Ureter (tissue), 1 donor: ENCODE measurements at places on chromosomes 3 and 15. TPM values are rescaled to one million over a fixed set of nuclear protein-coding genes. Genes with fewer than 3 reads are reported as not detected.

DNA sequence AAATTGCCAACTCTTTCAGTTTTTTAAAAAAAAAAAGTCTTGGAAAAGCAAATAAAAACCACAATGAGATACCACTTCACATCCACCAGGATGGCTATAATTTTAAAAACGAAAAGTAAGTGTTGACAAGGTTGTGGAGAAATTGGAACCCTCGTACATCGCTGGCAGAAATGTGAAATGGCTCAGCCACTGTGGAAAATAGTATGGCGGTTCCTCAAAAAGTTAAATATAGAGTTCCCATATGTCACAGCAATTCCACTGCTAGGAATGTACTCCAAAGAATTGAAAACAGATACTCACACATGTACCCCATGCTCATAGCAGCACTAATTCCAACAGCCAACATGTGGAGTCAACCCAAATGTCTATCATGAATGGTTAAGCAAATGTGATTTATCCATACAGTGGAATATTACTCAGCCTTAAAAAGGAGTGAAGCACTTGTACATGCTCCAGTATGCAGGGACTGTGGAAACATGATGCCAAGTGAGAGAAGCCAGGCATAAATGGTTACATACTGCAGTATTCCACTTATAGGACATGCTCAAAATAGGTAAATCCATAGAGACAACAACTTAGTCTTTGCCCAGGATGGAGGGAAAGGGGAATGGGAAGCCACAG lies 73.8 kb upstream of the PCSK6 start:
- DNase-seq: peak; percentile 5

CCDC191 gene
- 16.0 TPM for total RNA-seq

GRCh38 chr3:130516645-130517512 lies at the start of gene COL6A6:
Gene COL6A6, plus strand, starts transcription at chr3:130517177. Its CDS starts 43,188 bp downstream, at chr3:130560365.
- no peak for DNase-seq

GRCh38 chr3:44954304-44954703 lies 21.7 kb downstream of the ZDHHC3 start:
- DNase-seq: no peak

DNA sequence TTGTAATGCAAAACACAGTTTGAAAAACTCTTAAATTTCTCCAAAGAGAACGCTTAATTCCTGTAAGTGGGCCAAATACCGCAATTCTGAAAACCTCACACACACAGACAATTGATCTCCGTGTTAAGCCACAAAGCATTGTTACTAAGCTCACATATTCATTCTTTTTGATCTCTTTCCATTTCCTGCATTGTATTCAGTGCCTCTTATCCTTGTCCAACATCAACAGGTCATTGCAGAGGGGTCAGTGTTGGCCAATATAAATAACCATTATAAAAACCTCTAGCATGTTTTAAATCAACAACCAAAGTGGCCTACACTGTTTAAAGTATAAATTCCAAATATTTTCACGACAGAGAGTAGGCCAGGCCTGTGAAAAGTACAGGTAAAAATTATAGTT lies 171.1 kb downstream of the PDZRN3 start:
- DNase-seq: no peak

DNA sequence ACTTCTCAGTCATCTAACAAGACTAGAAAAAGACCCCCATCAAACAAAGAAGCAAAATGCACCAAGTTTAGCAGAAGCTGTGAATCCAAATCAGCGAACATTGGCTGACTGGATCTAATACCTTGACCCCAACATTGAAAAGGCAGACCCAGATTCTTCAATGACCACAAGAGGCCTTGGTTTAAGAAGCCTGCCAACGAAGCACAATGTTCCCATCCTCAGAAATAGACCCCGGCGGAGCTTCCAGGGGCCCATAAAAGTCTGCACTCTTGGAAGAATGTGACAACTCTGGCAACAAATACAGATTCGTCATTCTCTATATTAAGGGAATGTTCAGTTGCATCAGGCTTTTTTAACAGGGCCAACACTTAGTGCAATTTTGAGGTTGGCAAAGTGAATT lies 112.8 kb upstream of the BCL6 start:
- DNase-seq: no peak

GRCh38 chr3:197512691-197513571 lies 42.8 kb downstream of the BDH1 start:
- DNase-seq: no peak

COL6A5 gene
- total RNA-seq: not detected

- no peak for DNase-seq
Observed at GRCh38 chr3:9247361-9247940, 2.0 kb downstream of the SRGAP3 start.

RSL24D1 gene
- 62.2 TPM for total RNA-seq

DNA sequence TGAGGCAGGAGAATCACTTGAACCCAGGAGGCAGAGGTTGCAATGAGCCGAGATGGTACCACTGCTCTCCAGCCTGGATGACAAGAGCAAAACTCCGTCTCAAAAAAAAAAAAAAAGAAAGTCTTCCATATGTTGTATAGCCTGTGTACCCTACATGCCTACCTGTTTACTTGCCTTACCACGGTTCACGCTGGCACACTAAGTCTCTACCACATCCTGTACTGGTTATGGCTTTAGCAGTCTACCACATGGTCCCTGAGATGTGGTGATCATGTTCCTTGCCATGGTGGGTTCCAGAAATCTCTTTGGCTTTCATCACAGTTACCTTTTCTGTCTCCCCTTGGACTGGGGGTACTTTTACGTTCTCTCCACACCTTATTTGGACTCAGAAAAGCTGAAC lies 63.8 kb upstream of the TBC1D5 start:
- no peak for DNase-seq

GRCh38 chr3:169771497-169772304 lies 1.5 kb upstream of the MYNN start:
- DNase-seq: peak; percentile 64

GRCh38 chr3:63864965-63865327 lies 1.3 kb downstream of the ATXN7 start:
- no peak for DNase-seq

GRCh38 chr15:82371656-82372055 lies 22.4 kb upstream of the GOLGA6L10 start:
- no peak for DNase-seq

NCEH1 gene
- 20.7 TPM for total RNA-seq

SELENOS gene
- total RNA-seq: 49.1 TPM

GRCh38 chr3:103195216-103195615 lies 760.4 kb downstream of the ZPLD1 start:
- no peak for DNase-seq

DNA sequence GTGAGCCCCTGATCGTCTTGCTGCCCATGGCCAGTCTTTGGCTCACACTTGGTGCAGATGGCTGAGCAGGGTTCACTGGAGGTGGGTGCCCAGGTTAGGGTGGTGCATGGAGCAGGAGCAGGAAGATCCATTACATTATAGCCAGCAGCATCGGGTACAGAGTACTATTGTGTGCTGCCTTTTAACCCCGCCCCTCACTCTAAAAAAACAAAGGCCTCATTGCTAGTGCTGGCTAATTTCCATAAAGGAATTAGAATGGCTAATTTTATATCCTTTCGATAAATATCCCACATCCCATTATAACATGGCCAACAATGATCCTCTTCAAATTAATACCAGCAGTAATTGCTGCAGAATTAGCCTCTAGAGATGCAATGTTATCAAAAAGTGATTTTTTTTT lies 45.8 kb upstream of the PPP4R2 start:
- no peak for DNase-seq

DNA sequence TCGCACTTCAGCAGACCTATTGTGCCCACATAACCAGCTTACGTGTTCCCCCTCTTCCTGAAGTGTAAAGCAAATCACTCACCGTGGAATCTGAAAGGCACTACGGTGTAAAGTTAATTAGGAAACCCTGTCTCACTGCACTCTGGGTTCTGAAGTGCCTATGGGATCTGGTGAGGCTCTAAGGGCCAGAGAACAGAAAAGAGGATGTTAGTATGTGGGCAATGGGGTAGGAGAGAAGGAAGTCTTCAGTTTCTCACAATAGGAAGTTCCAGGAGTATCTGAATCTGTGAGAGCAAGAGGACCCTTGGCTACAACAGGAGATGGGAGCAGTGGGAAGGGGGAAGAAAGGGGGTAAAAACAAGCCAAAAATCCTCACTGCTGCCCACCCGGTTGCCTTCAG lies 71.4 kb downstream of the ITGB5 start:
- DNase-seq: no peak

DNA sequence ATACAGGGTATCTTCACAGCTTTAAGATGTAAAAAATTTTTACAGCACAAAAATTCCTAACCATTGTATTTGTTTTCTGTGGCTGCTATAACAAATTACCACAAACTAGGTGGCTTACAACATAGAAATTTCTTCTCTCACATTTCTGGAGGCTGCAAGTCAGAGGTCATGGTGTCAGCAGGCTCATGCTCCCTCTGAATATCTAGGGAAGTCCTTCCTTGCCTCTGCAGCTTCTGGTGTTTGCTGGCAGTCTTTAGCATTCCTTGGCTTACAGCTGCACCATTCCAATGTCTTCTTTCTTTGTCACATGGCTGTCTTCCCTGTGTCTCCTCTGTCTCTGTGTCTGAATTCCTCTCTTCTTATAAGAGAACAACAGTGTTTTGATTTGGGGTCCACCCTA lies 310.2 kb upstream of the SUCLG2 start:
- no peak for DNase-seq

IGSF10 gene
- 3.3 TPM for total RNA-seq

DNA sequence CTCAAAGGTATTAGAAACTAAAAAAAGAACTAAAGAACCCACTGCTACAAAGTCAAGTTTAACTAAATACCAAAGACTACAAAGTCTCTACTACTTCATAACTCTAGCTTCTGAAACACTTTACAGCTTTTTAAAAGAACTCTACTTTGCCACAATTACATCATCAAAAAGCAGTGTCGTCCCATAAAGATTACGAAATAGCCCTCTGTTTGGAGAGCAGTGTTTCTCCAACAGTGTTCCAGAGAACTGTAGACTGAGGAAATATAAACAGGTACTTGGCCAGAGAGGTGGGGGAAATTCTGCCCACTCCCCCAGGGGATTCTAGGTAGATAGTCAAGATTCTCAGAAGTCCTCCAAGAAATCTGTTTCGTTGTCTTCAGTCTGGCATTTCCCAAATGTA lies 225.6 kb downstream of the PDZRN3 start:
- no peak for DNase-seq

DNA sequence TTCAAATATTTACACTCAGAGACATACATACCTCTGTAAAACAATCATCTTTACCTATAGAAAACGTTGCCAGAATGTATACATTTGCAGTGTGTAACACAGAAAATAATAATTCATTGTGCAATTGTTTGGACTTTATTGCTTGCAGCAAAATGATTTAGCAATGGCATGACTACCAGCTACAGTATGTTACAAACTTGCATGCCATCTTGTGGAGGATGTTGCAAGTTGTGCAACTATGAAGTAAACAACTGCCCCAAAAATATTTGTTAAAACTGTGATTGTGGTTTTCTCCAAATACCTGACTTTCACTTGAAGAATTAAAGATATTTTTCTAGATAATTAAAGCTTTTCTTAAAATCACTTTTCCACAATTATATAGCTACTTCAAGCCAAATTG lies 27.1 kb upstream of the C3orf49 start:
- no peak for DNase-seq

MKRN3 gene
- total RNA-seq: 1.1 TPM

CCR9 gene
- total RNA-seq: not detected

- DNase-seq: no peak
Observed at GRCh38 chr3:129654131-129654530, 47.7 kb upstream of the PLXND1 start.

DNA sequence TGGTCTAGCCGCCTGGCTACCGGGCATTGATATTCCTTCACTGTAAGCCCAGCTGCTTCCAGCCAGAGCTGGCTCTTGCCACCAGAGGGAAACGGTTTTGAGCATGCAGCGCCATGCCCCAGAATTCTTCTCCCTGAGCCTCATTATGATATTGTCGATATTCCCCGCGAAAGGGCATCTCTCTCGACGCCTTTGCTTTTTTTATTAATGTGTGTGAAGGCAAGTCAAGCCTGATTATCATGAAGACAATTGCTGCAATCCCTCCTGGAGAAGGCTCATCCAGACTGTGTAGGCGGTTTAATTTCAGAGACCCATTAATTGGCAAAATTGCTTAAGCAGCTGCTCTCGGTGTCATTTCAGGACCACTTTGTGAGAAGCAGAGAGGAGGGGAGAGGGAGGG lies 321.2 kb upstream of the TLE3 start:
- no peak for DNase-seq

DNA sequence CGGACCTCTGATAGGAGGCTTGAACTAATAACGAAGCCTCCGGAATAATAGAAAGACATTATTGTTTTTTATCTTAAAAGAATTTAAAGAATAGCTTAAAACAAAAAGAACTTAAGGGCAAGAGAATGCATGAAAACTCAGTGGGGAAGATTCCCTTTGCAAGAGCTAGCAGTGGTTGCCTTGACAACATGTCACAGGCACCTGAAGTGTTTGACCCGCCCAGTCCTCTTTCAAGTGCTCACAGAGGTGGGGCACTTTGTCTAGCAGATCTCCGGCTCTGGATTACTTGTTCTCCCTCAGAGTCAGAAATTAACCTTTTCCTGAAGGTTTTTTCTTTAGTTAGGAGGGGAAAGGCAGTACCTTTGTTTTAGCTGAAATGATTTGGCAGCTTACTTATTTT lies 37.8 kb downstream of the LARS2 start:
- DNase-seq: no peak

- DNase-seq: no peak
Observed at GRCh38 chr15:44471885-44472455, 44.5 kb downstream of the CTDSPL2 start.

- DNase-seq: peak; percentile 50
Observed at GRCh38 chr15:55742498-55742926, 440 bp downstream of the PRTG start.

GRCh38 chr3:66998113-66998903 lies at the start of gene KBTBD8:
Gene KBTBD8, plus strand, starts transcription at chr3:66998307. Its CDS starts 49 bp downstream, at chr3:66998356.
- peak; percentile 99 for DNase-seq

DNA sequence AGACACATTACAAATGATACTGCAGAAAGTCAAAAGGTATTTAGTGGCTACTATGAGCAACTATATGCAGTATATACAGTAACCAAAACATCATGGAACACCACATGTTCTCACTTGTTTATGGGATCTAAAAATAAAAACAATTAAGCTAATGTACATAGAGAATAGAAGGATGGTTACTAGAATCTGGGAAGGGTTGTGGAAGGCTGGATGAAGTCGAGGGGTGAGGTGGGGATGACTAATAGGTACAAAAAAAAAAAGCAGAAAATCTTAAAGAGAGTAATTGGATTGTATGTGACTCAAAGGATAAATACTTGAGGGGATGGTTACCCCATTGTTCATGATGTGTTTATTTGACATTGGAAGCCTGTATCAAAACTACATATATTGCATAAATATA lies 848.8 kb upstream of the GBE1 start:
- no peak for DNase-seq

- DNase-seq: no peak
Observed at GRCh38 chr3:55543181-55543614, 56.1 kb upstream of the WNT5A start.

DNA sequence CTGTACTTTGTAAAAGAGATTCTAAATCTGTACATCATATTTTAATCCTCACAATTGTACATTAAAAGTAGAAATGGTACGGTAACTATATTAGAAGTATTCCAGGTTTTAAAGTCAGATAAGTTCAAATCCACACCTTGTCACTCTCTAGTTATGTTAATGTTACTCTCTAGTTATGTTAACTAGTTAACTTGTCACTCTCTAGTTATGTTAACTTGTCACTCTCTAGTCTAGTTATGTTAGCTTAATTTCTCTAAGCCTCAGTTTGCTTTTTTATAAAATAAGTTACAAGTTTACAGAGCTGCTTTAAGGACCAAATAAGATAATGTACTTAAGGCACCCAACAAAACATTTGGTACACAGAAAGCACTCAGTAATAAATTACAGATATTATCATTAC lies 42.6 kb downstream of the ZNF280D start:
- DNase-seq: no peak

GRCh38 chr3:100518983-100519382 lies 26.6 kb downstream of the TMEM45A start:
- no peak for DNase-seq

KLF15 gene
- total RNA-seq: 18.9 TPM
